Thoracic aorta (tissue), 2 donors: ENCODE measurements at places on chromosomes 6 and 20. TPM values are rescaled to one million over a fixed set of nuclear protein-coding genes. Genes with fewer than 3 reads are reported as not detected.

Gene RSPO3
- 2.3 TPM for total RNA-seq

Gene DUSP15
- 5.6 TPM for total RNA-seq

Gene GLO1
- 47.7 TPM for total RNA-seq

Gene VGLL2
- not detected for total RNA-seq

Gene PNLDC1
- total RNA-seq = 0.54 TPM

Gene HSPA1L
- total RNA-seq = 1.1 TPM

Gene MRAP2
- total RNA-seq = 104 TPM

Gene BCL2L1
- 137 TPM for total RNA-seq

Gene TUBE1
- total RNA-seq = 27.3 TPM

Gene RSPH3
- total RNA-seq = 7.8 TPM

- H3K27me3 ChIP-seq = no peaks in the 10 kb centered on the region
- no peaks in the 10 kb centered on the region for H3K36me3 ChIP-seq
- H3K4me3 ChIP-seq = peak overlapping the region; percentile 42
These were observed 231.6 kb upstream of the MYLIP start for GRCh38 chr6:15897063-15897876.

GRCh38 chr6:163496205-163496604 is 81.7 kb downstream of the QKI start:
- DNase-seq = no peak
- H3K4me1 ChIP-seq = peaks cover 14% of the 10 kb centered on the region
- no peaks in the 10 kb centered on the region for H3K27me3 ChIP-seq
- H3K36me3 ChIP-seq = no peaks in the 10 kb centered on the region
- no peak overlapping the region for H3K27ac ChIP-seq
- no peak overlapping the region for H3K4me3 ChIP-seq

DNA sequence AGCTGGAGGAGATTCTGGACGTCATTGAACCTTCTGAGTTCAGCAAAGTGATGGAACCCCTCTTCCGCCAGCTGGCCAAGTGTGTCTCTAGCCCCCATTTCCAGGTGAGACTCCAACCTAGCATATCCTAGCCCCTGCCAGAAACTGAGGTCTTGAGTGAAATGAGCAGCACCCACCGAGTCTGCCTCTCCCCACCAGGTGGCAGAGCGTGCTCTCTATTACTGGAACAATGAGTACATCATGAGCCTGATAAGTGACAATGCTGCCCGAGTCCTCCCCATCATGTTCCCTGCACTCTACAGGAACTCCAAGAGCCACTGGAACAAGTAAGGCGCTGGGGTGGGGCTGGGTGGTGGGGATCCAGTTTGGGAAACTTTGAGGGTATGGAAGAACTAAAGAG is 4.6 kb downstream of the MEA1 start:
- no peaks in the 10 kb centered on the region for H3K27me3 ChIP-seq
- no peak overlapping the region for H3K27ac ChIP-seq
- no peak for DNase-seq
- H3K4me3 ChIP-seq = no peak overlapping the region
- H3K36me3 ChIP-seq = peaks cover 34% of the 10 kb centered on the region

GRCh38 chr20:37540001-37540400 is 12.3 kb upstream of the BLCAP start:
- no peaks in the 10 kb centered on the region for H3K27me3 ChIP-seq
- H3K36me3 ChIP-seq = no peaks in the 10 kb centered on the region
- no peaks in the 10 kb centered on the region for H3K4me1 ChIP-seq

DNA sequence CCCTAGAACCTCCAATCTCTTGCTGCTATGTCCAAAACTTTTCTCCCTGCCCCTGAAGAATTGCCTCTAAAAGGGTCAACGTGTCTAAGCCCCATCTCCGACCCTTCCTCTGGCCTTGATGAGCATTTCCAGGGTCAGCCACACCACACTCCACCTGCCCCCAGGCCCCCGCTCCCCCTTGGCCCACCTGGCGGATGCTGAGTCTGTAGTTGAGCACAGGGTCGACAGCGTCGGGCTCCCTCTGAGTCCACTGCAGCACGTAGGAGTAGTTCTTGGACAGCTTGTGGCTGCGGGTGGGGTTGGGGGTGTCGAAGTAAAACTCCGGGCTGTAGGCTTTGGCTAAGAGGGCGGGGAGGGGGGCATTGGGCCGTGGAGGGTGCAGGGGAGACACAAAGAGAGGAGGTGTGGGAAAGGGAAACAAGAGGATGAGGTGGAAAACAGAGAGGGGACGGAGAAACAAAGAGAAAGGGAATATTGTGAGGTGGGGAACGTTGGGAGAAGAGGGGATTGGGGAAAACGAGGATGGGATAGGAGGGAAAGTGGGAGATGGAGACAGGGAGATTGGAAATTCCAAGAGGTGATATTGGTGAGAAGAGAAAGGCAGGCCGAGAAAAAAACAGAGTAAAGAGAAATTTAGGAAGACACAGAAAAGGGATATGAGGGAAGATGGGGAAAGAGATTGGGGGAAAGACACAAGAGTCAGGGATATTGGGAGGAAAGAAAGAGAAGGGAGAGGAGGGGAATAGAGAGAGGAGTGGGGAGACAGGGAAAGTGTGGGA is 50.5 kb downstream of the MDGA1 start:
- DNase-seq = no peak
- H3K4me1 ChIP-seq = peaks cover 7% of the 10 kb centered on the region
- H3K27me3 ChIP-seq = no peaks in the 10 kb centered on the region

DNA sequence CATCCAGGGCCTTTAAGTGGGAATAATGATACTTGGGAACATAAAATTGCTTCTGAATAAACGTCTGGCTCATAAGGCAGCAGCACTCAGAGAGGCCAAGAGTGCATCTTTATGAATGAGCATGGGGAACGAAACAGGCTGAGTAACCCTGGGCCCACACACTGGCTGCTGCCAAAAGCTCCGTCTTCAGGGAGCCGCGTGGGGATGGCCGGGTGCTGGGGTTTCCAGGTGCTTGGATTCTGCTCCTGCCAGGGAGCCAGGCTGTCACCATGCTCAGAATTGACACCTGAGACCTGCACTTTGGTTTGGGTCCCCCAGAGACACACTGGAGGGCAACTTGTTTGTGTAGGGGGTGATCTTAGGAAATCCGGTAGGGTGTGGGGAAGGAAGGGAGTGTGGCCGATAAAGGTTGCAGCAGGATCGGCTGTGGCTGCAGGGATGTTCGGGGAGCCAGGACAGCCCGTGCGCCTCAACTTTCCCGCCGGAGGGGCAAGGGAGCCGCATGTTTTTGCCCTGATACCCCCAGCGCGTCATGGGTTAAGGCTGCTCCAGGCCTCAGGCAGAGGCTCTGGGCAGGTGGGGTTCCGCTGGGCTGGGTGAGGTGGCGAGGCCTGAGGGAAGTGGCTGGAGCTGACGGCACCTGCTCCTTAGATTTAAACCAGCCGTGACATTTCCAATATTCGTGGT is 101.8 kb downstream of the YTHDF1 start:
- no peaks in the 10 kb centered on the region for H3K36me3 ChIP-seq
- H3K4me1 ChIP-seq = no peaks in the 10 kb centered on the region
- no peak overlapping the region for H3K27ac ChIP-seq
- H3K4me3 ChIP-seq = no peak overlapping the region
- no peaks in the 10 kb centered on the region for H3K27me3 ChIP-seq

GRCh38 chr6:67224989-67225388 is 1410.1 kb upstream of the ADGRB3 start:
- H3K27me3 ChIP-seq = no peaks in the 10 kb centered on the region
- H3K4me1 ChIP-seq = no peaks in the 10 kb centered on the region
- H3K27ac ChIP-seq = no peak overlapping the region
- no peak overlapping the region for H3K4me3 ChIP-seq
- DNase-seq = no peak

DNA sequence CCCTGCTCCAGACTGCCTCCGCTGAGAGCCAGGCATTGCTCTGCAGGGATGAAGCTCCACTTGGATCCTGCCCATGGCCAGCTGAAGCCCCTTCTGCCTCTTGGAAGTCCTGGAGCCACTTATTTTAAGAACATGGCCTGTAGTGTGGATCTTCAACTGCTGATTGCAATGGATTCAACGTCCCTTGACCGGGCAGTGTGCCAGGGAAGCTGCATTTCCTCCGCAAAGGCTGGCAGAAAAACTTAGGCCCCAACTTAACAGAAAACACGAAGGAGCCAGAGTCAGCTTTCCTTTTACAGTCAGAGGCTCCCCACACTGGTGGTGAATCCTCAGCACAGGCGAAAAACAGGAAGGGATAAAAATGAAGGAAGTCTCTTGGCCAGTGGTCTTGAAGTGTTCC is 26.3 kb upstream of the FOXQ1 start:
- H3K4me3 ChIP-seq = no peak overlapping the region
- no peaks in the 10 kb centered on the region for H3K27me3 ChIP-seq
- no peak for DNase-seq

DNA sequence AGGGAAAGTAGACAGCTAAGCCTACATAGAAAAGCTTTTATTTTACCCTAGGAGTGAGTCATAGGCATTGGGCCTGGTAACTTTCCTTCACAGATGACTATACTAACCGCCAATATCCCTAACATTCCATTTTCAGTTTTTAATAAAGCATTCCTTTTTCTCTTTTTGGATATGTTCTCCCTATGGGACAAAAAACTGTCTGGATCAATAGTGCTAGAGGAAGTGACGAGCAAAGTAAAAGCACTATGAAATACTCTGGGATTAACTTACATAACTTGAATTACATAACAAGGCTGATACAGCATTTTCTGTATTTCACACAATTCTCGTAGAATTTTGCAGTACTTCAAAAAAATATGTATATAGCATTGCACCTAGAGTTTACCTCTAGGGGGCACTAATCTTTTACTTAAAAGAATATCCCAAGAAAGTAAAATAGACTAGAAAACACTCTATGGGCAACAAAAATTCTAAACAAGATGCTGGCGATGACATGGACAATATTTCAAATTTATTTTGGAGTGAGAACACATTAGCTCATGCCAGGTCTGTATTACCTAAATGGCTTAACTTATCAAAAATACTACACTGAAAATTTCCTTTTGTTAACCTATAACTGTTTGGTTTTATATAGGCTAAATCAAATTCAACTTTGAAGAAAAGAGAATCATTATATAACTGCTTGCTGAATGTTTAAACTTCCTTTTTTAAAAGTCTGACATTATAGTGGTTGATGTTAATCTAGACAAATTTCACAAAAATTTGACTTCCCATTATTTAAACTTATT is 66.3 kb upstream of the DST start:
- peaks cover 21% of the 10 kb centered on the region for H3K4me1 ChIP-seq
- no peaks in the 10 kb centered on the region for H3K27me3 ChIP-seq
- no peaks in the 10 kb centered on the region for H3K36me3 ChIP-seq
- H3K27ac ChIP-seq = no peak overlapping the region

GRCh38 chr20:43538878-43539700 is 19.7 kb upstream of the SGK2 start:
- no peak overlapping the region for H3K4me3 ChIP-seq
- DNase-seq = no peak
- H3K27me3 ChIP-seq = no peaks in the 10 kb centered on the region
- H3K4me1 ChIP-seq = no peaks in the 10 kb centered on the region

DNA sequence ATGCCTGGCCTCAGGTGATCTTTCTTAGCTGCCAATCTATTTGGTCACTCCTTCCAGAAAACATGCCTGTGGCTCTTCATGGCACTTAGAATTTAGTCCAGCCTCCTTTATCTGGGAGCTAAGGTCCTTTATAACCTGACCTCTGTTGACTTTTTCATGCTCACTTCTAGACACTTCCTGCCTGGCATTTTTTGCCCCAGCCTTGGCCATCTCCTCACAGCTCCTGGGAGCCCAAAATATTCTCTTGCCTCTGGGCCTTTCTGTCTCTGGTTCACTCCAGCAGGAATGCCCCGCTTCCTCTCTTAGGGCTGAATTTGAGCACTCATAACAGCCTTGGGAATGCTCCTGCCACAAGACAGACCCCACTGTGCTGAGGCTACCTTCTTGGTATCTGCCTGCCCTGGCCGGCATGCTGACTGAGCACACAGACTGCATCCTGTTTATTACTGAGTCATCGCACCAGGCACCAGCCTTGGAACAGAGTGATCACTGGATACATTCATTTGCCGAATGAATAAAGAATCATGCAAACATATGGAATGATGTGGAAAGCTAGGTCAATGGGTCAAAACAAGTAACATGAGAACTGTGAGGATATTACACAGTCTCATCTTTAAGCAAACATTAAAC is 5.8 kb upstream of the EEF1E1 start:
- no peak overlapping the region for H3K4me3 ChIP-seq
- no peak overlapping the region for H3K27ac ChIP-seq
- H3K27me3 ChIP-seq = no peaks in the 10 kb centered on the region
- H3K4me1 ChIP-seq = no peaks in the 10 kb centered on the region
- DNase-seq = no peak

DNA sequence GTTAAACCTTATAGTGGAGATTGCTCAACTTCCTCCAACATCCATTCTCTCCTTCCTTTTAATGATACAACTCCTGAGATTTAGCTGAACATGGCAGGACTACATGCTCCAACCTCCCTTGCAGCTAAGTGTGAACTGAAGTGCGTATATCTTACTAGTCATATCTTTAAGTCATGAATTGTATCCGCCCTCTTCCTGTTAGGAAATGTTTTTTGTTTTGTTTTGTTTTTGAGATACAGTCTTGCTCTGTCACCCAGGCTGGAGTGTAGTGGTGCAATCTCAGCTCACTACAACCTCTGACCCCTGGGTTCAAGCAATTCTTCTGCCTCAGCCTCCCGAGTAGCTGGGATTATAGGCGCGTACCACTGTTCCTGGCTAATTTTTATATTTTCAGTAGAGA is 8.8 kb upstream of the OSTM1 start:
- no peak overlapping the region for H3K27ac ChIP-seq
- no peak for DNase-seq

- H3K4me3 ChIP-seq = no peak overlapping the region
- DNase-seq = no peak
These were observed 12.8 kb upstream of the CCDC167 start for GRCh38 chr6:37512400-37513011.

DNA sequence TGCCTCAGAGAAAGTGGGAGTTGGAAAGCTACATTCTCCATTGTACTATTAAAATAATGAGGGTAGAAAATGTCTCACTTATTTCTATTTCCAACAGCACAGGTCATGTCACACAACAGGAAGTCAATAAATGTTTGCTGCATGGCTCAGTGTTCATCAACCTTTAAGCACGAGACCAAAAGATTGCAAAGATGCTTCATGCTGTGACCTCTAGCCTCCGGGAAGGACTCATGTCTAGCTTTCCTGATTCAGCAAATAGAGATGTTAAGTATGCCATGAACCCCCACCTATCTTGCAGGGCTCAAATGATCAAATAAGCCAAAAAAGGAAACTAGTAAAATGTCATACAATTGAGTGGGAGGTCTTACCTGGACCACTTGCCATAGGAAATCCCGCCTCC is 57.4 kb downstream of the NCOA6 start:
- H3K27me3 ChIP-seq = no peaks in the 10 kb centered on the region
- no peak overlapping the region for H3K4me3 ChIP-seq
- H3K27ac ChIP-seq = no peak overlapping the region
- H3K4me1 ChIP-seq = peaks cover 5% of the 10 kb centered on the region
- H3K36me3 ChIP-seq = peaks cover 29% of the 10 kb centered on the region

GRCh38 chr6:30840084-30840934 is 44.0 kb upstream of the DDR1 start:
- DNase-seq = no peak
- no peak overlapping the region for H3K4me3 ChIP-seq
- peaks cover 32% of the 10 kb centered on the region for H3K4me1 ChIP-seq
- H3K27ac ChIP-seq = no peak overlapping the region
- no peaks in the 10 kb centered on the region for H3K36me3 ChIP-seq
- no peaks in the 10 kb centered on the region for H3K27me3 ChIP-seq
